ENCODE measurements at places on chromosomes 13 and 19.

GRCh38 chr13:60427285-60427684, 30.3 kb downstream of the TDRD3 start:
- no peak for DNase-seq

- DNase-seq = no peak
Measured at GRCh38 chr19:18666317-18666716, 17.2 kb upstream of the CRTC1 start.

- no peak for DNase-seq
Measured at GRCh38 chr19:19269952-19270694, 3.0 kb downstream of the TM6SF2 start.

DNA sequence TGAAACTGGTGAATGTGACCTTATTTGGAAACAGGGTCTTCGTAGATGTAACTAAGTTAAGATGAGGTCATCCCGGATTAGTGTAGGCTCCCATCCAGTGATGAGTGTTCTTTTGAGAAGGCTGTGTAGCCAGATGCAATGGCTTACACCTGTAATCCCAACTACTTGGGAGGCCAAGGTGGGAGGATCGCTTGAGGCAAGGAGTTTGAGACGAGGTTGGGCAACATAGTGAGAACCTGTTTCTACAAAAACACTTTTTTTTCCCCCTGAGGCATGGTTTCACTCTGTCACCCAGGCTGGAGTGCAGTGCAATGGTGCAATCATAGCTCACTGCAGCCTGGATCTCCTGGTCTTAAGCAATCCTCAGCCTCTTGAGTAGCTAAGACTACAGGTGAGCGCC, 36.4 kb downstream of the FBN3 start:
- DNase-seq = no peak

DNA sequence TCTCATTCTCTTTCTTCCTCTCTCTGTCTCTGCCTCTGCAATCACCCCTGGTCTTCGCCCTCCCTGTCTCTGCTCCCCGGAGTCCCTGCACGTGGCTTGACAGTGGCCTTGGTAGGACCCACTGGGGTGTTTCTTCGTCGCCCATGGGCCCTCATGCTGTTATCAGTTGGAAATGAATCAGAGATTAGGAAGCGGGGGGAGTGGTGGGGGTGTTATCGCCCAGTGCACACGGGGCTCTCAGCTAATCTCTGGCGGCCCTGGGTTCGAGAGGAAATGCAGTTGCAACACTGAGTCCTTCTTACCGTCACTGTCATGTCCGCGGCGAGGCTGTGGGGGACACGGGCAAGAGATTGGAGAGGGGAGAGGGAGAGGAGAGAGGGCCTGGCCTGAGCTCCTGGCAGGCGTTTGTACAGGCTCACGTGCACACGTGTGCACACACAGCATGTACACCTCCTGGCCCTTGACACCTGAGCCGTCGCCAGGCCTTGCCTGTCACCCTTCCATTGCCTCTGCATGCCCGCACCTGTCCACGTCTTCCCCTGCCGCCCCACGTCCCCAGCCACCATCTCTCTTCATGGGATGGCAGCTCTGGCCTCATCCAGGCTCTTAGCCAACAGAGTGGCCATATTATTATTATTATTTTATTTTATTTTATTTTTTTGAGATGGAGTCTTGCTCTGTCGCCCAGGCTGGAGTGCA, 37.8 kb upstream of the SLC7A10 start:
- no peak for DNase-seq

DNA sequence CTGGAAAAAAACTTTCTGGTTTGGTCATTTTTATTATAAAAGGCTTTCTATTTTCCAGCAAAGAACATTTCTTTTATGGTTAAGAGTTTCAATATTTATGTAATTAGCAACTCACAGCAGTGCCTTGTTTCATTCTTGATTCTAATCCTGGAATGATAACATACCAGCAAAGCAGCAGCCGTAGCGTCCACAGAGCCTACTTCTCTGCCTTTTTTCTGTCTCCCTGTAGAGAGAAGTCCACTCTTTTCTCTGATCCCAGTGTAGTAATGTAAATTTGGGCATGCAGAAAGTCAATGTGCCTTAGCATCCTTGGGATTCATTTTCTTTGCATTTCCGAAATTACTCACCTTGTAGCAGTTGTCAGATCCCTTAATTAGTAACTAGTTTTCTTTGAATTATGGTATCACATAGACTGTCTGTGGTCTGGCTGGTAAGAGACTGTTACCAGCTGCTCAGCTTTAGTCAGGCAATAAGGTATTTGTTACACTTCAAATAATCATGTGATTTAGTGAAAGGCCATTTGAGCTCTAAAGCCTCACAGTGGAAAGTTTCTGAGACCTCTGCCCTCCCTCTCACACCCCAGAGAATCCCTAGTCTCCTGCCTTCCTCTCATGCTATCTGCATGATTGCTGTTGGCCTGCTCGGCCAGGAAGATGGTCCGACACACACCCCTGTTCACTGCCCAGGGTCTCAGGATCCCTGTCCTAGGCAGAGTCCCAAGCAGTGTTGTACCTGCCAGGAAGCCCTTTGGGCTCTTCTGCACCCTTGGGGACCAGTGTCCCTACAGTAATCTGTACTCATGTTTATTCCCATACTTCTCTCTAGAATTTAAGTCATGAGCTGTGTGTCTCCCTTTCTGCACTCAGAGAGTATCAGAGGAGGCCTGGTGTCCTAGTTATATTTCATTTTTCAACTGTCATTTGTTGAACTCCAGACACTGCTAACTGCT, 86.3 kb downstream of the LRCH1 start:
- no peak for DNase-seq

DNA sequence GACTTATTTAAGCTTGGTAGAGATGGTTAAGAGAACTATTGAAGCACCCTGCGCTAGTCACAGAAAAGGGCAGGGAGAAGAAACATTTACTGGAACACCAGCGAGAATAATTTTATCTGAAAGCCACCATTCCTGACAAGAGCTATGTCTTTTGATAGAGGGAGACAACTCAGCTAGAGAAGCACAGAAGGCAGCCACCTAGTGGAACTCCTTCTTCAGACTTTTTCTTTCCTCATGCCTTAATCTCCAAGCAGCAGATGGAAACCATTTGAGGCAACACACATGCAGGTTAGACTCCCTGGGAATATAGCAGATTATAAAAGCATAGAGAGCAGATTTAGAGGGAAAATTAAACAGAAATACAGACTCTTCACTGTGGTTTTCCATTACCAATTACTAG, 813.4 kb downstream of the SLITRK6 start:
- DNase-seq = no peak

GRCh38 chr19:2305452-2306280, 2.3 kb downstream of the LINGO3 start:
- no peak for DNase-seq

DNA sequence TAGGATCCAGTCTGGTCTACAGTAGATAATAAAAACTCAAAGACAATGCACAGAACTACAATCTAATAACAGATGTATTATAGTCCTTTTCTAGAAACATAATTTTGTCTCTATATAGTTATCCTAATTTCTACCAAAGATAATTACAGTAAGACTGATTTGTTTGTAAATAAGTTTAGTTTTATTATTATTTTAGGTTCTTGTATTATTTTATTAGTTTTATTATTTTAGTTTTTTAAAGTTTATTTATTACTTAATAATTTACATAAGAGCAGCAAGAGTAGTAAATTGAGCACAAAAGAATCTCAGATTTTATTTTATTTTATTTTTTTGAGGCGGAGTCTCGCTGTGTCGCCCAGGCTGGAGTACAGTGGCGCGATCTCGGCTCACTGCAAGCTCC, 22.3 kb upstream of the ZNF227 start:
- no peak for DNase-seq

- DNase-seq = no peak
Measured at GRCh38 chr13:50419896-50420295, 404.7 kb downstream of the KCNRG start.

DNA sequence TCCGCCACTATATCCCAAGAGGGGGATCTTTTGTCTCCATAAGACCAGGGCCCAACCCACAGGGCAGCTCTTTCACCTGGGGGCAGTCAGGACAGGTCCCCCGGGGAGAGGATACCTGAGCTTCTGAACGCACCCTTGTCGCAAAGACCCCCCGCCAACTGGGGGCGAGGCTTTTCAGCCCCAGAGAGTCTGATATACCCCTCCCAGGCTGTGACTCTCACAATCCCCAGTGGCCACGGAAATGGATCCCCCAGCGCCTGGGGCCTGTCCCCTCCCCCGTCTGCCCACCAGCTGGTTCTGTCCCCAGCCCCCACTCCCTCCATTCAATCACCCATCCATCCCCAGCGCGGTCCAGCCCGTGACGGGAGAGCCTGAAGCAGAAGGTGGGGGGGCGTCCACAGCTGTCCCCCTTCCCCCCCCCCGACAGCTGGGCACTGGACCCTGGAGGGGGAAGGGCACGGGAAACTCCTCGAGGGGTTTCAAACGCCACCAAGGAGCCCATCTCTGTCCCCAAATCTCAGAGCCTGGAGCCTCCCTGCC, 823 bp downstream of the DOCK6 start:
- DNase-seq = no peak

GRCh38 chr13:52127378-52127777, 1.5 kb downstream of the NEK5 start:
- no peak for DNase-seq

DNA sequence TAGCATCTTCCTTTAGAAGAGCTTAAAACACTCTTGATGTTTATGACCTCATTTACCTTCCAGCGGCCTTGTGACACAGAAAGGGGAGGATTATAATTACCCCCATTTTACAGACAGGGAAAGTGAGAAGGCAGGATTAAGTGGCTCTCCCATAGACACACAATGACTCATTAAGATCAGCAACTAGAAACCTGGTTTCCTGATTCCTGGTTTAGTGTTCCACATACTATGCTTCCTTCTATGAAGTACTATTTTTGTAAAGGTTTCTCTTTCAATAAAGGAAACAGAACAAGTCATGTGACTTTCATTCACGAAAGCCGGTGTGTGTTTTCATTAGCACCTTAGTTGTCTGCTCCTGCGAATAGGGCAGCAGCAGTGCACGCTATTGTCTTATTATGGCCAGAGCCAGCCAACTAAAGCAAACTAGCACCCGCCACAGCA, 8.3 kb downstream of the IRS2 start:
- DNase-seq = no peak
